ENCODE measurements at places on chromosomes 6 and 20.

GRCh38 chr6:137224799-137225198 lies 5.6 kb upstream of the IFNGR1 start:
- DNase-seq, result peak; percentile 68

DNA sequence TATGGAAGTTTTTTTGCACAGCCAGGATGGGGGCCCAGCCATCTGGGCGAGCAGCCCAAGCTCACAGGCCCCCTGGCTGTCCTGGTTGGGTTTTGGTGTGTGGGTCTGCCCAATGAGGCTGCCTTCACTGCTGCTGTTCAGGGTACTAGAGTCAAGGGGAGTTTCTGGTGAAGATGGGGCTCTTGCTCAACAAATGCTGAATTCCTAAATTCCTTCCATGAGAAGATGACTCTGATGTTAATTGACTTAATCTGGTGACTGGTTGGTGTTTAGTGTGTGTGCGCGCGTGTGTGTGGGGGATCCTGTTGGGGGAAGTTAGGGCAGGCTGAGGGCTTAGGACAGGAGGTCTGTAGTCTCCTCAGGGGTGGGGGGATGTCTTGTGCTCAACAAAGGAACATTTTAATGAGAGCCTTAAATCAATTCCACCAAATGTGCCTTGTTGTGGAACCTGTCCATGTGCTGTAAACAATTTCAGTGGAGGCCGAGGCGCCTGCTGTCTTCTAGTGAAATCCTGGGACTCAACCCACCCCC lies 1.9 kb downstream of the PTK7 start:
- DNase-seq, result no peak

- DNase-seq, result no peak
Observed at GRCh38 chr6:146887447-146888077, 288.8 kb downstream of the ADGB start.

DNA sequence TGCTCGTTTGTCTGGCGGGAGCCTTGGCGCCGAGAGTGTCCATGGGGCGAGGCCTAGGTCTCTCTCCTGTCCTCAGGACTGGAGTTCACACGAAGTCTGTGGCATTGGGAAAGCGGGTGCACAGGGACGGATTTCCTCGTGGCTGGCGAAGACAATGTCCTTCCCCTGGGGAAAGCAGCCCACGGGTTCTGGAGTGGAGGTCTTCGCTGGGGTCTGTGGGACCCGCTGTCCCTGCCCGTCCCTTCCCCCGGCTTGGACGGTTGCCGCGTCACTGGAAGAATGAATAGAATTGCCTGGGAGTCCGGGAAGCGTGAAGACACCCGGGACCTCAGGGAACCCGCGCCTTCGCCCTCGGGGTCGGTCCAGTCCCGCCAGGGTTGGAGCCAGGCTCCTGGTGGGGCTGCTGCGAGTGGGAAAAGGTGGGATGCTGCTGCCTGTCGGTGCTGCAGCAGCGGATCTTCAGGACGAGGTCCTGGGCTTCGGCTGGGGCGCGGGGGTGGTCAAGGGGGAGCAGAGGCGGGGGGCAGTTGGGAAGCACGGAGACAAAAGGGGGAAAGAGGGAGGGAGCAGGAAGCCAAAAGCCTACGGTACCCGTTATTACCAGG lies 441.8 kb upstream of the DEFB115 start:
- no peak for DNase-seq

DNA sequence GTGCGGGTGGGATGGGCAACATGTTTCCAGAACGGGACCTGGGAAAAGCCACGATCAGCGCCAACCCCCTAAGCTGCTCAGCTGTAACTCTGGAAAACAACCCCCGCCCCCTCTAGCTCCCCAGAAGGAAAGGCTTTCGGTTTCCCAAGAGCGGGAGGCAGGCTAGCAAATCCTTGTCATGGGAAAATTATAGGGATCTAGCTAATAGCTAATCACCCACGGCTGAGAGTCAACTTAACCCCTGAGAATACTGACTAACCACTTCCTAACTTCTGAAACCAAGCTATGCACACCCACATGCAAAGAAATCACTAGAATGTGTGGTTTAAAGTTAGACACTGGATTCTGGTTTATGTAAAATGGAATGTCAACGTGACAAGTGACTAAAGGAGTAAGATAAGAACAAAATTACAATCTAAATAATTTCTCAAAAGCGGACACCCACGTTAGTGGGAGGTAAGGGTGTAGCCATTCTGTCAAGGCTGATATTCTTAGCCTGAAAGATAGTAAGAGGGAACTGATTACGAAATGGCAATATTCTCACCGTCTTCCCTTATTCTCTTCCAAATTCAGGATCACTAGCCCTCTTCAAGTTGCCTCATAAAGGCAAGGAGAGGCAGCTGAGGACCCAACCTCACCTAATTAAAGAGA lies 20.1 kb downstream of the JAG1 start:
- DNase-seq, result no peak

DNA sequence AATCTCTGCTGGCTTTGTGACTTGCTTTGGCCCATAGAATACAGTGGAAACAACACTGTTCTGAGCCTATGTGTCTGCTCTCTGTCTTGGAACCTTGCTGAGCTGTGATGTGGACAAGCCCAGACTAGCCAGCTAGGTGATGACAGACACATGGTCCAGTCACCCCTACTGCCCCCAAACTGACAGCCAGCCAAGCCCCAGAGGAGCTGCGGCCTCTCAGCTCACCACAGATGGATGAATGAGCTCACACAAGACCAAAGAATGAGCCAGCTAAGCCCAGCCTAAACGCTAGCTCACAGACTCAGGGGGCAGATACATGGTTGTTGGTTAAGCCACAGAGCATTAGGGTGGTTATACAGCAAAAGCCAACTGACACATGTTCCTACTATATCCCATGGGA lies 4.1 kb downstream of the AARS2 start:
- DNase-seq, result no peak

DNA sequence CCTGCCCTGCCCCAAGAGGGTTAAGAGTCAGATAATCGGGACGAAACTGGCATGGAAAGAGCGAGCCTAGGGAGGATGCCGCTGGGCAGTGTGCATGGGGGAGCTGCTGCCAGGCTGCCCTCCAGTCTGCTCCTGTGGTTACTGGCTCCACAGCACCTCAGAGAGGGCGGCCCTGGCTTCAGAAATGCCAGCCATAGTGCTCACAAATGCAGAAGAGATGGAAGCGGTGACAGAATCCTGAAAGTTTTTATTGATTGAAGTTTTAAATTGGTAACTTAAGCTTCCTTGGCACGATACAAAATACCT lies 57.9 kb downstream of the VAPB start:
- no peak for DNase-seq

DNA sequence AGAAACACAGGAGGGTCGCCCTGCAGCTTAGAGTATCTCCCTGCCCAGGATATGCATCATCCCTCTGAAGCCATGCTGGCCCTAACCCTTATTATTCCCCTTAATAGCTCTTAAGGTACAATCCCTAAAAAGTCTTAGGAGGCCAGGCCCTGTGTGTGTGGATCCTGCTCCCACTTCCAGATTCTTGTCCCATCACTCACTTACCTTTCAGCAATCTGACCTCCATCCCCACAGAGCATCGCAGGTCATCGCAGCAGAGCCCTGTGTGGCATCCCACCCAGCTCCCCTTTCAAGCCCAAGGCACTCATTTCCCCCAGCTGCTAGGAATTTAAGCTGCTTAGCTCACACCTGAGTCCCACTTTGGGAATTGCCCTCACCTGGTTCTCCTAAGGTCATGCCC lies 223.8 kb upstream of the SMLR1 start:
- no peak for DNase-seq

- DNase-seq, result no peak
Observed at GRCh38 chr6:15384901-15385300, 139.0 kb downstream of the JARID2 start.

DNA sequence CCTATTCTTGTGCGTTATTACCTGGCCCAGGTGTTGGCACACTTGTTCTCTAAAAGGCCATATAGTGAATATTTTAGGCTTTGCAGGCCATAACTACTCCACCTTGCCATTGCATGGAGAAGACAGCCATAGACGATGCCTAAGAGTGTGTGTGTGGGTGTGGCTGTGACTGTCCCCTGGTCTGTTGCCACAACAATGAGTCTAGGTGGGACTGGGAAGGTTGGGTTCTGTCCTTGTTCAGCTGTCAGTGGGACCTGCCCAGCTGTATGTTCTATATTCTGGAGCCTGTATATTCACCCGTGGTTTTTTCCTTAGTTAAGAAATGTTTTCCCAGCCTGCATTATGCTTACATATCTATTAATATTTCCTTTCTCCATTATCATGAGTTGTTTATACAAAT lies 38.6 kb downstream of the CEP43 start:
- no peak for DNase-seq

- DNase-seq, result no peak
Observed at GRCh38 chr6:154297721-154298120, 58.9 kb downstream of the IPCEF1 start.

- DNase-seq, result no peak
Observed at GRCh38 chr6:30267423-30267822, 54.2 kb upstream of the TRIM26 start.

GRCh38 chr20:58003525-58003924 lies 224.9 kb downstream of the ANKRD60 start:
- DNase-seq, result no peak

DNA sequence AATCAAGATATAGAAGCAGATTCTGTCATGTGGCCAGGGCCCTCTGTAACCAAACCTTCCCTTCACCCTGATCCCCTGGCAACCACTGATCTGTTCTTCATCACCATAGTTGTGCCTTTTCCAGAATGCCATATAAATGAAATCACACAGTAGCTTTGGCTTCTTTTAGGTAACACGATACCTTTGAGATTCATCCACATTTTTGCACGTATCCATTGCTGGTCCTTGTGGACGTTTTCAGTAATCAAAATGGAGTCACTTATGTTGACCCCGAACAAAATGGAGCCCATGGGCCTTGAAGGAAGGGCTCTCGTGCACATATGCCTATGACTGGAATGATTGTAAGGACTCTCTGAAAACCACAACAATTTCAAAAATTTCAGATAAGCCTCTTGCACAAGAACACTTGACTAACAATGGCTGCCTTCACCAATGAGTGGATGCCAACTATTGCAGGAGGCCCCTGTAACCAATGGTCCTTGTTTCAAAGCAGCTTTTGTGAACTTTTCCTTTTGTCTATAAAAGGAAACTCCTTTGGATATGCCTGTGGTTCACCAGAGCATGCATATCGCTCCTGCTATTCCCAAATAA lies 84.3 kb upstream of the RALY start:
- DNase-seq, result no peak

GRCh38 chr6:143007646-143008045 lies 53.0 kb upstream of the AIG1 start:
- DNase-seq, result no peak

- no peak for DNase-seq
Observed at GRCh38 chr6:131285548-131285947, 150.3 kb downstream of the AKAP7 start.

DNA sequence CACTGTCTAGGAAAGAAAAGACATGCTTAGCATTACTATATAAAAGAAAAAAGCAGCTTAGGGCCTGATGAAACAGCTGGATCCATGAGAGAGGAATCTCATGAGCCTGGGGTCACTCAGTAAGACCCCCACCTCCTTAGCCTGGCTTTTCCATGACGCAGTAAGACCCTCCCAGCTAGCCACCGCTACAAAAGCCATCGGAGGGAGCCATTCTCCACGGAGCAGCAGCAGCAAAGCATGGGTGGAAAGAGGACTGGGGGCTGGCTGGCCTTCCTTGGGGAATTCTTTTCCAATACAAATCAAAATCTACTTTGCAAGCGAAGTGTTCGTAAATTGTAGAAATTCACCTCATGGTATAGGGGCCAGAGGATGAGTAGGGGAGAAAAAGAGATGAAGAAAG lies 91.8 kb downstream of the SOD2 start:
- no peak for DNase-seq

DNA sequence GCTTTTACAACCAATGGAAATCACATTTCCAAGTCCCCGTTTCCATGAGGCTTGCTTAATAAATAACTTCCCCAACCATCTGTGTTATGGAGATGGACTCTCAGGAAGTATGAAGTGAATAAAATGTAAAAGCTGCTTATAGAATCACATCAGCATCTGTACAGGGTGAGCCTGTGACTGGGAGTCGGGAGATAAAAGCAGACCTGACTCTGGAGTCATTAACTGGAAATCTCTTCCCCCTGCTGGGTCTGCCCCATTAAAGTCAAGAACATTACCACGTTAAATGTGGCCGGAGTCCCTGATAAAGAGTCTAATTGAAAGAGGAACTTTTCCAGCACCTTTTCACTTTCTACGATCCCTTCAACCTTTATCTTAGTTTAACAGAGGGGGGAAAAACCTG lies 368.5 kb downstream of the DOK5 start:
- DNase-seq, result no peak

GRCh38 chr6:137339929-137340559 lies 120.9 kb upstream of the IFNGR1 start:
- DNase-seq, result no peak

- DNase-seq, result no peak
Observed at GRCh38 chr6:11366934-11367637, 134.6 kb upstream of the NEDD9 start.

DNA sequence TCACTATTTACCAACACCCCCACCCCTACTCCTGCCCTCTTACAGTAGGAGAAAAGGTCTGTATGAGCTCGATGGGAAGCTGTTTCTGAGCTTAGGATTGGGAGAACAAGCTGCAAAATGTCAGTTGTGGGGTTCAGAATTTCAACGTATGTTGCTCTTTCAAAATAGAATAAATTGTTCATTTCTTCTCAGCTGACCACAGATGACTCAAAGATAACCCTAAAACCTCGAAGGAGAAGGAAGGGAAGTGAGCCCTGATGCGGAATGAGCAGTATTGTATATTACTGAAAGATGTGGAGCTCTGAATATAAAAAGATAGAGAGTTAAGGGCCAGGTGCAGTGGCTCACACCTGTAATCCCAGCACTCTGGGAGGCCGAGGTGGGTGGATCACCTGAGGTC lies 35.9 kb upstream of the MYLIP start:
- DNase-seq, result no peak
